Left ventricle myocardium superior (tissue), 1 donor: ENCODE measurements at places on chromosomes 13 and 19. TPM values are rescaled to one million over a fixed set of nuclear protein-coding genes. Genes with fewer than 3 reads are reported as not detected.

The ATP4B gene
- not detected for total RNA-seq

DNA sequence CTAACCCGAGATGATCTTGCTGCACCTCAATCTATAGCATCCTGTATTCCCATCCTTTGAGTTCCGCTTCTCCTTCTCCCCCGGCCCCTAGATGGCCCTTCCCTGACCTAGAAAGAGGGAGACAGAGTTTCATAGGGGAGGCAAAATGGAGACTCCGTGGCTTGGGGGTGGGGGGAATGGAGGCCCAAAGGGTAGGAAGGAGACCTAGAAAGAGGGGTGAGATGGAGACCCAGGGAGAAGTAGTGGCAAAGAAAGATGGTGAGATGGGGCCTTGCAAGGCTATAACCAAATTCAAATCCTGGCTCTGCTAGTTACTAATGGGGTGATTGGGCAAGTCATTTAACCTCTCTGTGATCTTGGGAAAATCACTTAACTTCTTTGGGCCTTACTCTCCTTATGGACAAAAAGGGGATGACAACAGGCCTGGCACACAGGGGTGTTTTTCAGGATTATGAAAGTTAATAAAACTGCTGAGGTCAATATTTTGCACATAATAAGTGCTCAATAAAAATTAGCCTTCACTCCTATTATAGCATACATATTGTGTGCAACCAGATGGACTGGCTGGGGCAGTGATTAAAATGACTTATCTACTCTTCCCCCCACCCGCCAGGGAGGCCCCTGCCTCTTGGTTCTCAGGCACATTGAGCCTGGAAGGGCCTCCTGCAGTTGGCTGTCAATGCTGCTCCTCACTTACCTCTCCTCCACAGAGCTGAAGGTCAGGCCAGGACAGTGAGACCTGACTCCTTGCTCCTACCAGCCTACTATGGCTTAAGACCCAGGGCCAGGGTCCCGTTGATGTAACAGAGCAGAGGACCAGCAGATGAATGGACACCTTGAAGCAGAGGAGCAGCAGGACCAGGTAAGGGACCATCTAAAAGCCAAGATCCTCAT is 633 bp downstream of the SPHK2 start:
- no peak for DNase-seq

The CYP4F8 gene
- total RNA-seq, result not detected

DNA sequence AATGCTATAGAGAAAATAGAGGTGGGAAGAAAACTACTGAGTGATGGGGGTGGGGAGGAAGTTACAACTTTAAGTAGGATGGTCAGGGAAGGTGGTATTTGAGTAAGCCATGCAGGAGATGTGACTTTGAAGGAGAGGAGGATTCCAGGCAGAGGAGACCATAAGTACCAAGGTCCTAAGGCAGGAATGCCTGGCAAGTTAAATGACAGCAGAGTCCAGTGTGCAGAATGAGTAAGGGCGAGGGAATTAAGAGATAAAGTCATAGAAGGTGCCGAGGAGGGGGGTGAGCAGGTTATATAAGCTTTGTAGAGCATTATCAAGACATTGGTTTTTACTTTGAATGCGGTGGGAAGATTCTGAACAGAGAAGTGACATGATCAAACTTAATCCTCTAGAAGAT is 43.2 kb upstream of the WDFY2 start:
- DNase-seq, result no peak

- no peak for DNase-seq
These were observed 29.9 kb downstream of the ATP7B start for GRCh38 chr13:51981355-51981754.

The CRX gene
- not detected for total RNA-seq

GRCh38 chr13:99381766-99382165 is 74.6 kb upstream of the GPR183 start:
- DNase-seq, result no peak

DNA sequence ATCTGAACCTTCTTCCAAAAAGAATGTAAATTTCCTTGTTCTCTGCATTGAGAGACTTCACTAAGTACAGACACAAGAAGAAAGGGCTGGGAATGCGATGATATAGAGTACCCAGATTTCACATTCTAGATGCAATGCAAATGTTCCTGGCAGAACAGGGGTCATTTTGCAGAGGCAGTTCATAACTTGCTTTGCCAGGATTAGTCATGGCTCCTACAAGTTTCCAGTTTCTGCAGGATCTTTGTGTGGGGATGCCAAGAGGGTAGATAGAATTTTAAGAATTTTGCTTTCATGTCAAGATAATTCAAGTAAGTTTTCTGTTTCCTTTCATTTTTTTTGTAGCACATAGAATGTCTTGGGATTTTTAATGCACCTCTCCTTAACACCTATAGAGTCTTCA is 181.2 kb downstream of the FGF9 start:
- no peak for DNase-seq

The KIR2DL4 gene
- total RNA-seq, result not detected

GRCh38 chr13:91058066-91058465 is 289.4 kb upstream of the MIR17HG start:
- no peak for DNase-seq

DNA sequence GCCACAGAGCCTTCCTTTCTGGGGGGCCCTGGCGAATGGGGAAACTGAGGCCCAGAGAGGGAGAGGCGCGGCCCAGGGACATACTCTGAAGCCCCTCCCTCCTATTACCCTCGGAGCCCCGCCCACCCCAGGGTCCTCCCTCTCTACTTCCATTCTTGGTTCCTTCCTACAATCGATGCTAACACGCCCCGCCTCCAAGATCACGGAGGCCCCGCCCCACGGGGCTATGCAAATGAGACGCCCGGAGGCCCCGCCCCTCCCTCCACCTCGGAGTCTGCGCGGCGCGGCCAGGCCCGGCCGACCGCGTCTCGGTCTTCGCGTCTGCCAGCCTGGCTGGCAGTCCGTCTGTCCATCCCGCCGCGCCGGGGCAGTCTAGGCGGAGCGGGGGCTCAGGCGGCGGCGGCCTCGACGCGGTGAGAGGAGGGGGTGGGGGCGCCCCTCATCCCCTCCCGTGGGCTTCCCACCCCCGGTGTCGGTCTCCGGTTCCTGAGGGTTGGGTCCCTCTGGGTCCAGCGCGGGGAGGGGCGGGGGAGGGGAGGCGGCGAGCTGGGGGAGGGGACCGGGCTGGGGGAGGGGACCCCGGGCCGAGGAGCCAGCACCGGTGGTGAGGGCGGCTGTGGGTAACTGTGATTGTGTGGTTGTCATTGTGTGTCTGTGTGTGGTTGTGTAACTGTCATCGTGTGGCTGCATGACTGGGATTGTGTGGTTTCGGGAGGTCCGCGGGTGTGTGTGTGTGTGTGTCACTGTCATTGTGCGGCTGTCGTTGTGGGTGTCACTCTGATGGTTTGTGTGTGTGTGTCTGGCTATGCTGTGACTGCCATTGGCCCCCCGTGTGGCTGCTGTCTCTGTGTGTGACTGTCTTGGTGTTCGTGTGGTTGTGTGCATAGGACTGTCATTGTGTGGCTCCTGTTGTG is at the start of gene PLPPR2:
PLPPR2 (plus strand) TSS at position 273 of the 914 bp plus-strand sequence. CDS start 2,242 bp downstream, outside the sequence.
- peak; percentile 97 for DNase-seq

The ATCAY gene
- total RNA-seq, result not detected

DNA sequence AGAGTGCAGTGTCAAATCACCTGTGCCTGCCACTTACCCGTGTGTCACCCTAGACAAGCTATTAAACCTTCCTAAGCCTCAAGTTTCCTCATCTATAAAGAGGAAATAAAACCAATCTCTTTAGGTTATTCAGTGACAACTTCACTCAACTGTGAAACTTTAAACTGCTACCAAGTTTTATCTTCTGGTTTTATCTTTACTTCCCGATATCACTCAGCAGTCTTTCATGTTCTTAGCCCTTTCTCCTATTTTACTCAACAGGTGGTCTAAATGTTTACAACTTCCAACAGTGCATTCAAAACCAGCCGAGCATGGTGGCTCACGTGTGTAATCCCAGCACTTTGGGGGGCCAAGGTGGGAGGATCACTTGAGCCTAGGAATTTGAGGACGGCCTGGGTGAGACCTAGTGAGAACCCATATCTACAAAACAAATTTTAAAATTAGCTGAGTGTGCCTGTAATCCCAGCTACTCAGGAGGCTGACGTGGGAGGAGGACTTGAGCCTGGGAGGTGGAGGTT is 59.6 kb downstream of the GPALPP1 start:
- no peak for DNase-seq

The PNKP gene
- 39.1 TPM for total RNA-seq

GRCh38 chr13:46666727-46667456 is 113.9 kb downstream of the LRCH1 start:
- DNase-seq, result peak; percentile 45

The FREM2 gene
- total RNA-seq, result 0.64 TPM

DNA sequence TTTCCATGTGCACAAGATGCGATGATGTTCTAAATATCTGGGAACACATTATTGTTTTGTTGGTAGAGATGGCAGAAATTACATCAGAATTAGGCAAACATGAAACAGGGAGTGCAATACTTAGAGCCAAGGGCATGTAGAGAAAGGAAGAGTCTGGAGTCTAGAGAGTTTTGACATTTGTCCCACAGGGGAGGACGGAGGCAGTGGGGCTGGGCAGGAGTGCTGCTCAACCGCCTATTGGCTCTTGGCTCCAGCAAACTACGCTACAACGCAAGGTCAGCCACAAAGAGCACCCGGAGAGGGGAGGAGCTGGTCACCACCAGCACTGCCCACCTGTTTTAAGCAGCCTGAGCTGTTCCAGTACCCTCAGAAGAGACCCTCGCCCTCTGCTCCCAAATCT is 108.3 kb downstream of the ABCC4 start:
- no peak for DNase-seq

The UNC13A gene
- total RNA-seq, result not detected

DNA sequence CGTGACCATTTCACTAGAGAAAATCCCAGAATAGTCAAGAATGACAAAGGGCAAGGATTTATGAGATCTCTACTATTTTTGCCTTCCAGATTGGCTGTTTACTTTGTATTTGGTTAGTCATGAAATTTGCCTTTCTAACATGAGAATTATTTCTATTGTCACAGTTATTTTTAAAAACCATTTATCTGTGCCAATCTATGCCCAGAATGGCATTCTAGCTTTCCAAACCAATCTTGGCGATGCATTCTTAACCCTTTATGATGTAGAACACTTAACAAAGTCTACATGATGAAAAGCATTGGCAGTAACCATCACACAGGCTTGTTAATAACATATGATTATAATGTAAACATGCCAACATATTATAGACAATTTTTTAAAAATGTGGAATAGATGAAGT is 65.2 kb downstream of the SCEL start:
- no peak for DNase-seq

DNA sequence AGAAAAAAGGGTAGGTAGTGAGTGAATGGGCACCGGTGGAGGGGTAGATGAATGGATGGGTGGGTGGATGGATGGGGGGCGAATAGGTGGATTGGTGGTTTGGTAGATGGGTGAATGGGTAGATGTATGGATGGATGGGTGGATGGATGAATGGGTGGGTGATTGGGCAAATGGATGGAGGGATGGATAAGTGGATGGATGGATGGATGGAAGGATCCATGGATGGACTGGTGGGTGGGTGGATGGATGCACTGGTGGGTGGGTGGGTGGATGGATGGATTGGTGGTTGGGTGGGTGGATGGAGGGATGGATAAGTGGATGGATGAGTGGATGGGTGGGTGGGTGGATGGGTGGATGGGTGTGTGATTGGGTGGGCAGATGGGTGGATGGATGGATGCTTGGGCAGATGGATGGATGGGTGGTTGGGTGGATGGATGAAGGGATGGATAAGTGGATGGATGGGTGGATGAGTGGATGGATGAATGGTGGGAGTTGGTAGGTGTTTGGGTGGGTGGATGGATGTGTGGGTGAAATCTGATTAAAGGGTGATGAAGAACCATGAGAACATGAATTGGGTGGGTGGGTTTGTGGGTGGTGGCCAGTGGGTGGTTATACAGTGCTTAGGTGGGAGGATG is 2.3 kb downstream of the ANKRD24 start:
- no peak for DNase-seq

GRCh38 chr13:94218537-94218936 is 260.9 kb downstream of the DCT start:
- DNase-seq, result no peak

- no peak for DNase-seq
These were observed 45.0 kb downstream of the FLT3 start for GRCh38 chr13:28055357-28055756.

DNA sequence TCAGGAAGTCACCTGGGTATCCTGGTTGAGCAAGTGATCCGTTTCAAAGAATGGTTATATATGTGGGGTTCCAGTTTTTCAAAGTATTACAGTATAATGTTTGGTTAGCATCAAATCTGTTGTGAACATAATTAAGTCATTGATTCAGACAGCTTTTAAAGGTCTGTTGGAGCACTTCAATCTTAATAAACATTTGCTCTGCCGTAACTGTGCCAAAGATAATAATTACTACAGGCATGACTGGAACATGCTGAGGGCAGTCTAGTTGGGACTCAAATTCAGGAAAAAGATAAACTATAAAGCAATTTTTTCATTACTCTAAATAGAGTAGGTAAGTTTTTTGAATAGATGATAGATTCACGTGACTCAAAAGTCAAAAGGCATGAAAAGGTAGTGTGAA is 23.3 kb downstream of the HNRNPM start:
- DNase-seq, result no peak

The TGFB1 gene
- total RNA-seq, result 13.2 TPM

DNA sequence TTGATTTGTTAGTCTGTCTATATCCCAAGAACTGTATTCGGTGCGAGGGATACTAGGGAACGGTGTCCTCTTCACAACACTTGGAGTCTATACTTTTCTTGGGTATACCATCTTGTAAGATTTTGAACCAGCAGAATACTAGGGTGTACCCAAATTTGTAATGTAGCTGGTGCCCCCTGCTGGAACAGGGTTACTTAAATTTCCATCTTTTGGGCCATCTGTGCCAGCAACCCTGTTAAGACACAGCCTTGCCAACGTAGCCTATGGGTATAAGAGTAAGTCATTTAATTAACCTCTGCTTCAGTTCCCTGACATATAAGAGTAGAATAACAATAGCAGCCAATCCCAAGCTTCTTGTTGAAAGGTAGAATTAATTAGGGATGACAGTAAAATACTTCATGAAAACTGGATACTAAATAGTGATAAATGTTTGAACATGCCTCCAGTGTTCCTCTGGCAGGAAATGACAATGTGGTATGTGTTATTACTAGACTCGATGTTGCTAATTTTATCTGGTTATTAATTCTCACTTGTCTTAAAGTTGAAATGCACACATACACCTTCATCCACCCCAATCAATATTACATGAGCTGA is 607.6 kb downstream of the FGF9 start:
- peak; percentile 54 for DNase-seq

DNA sequence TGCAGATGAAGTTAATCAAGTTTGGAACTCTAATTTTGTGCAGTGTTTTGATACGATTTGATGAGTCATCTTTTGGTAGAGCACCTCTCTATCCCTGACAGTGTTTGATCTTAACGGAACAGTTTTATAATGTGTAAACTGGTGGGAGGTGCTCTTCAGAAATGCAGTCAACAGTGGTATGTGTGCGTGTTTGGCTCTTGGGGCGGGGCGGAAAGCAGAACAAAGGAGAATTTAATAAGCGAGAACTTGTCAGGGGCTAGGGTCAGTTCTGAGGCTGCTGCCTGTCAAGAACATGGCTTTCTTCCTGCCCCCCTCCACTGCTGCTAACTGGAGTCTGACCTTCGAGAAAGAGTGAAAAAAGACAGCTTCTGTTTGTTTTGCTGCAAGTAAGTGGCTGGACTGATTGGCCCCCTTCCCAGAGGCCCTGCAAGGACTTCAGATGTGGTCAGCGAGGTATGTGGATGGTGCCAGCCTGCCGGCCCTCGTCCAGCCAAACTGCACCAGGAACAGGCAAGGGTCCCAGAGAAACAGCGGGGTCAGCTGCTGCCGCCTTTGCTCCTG is 40.8 kb downstream of the BBC3 start:
- peak; percentile 42 for DNase-seq

GRCh38 chr13:113468472-113469201 is 15.3 kb upstream of the ADPRHL1 start:
- peak; percentile 36 for DNase-seq
